EH (cell line): ENCODE measurements at places on chromosomes 7 and 10.

- DNase-seq: peak; percentile 66
These were observed 34.4 kb upstream of the GRID1 start for GRCh38 chr10:86400705-86401587.

GRCh38 chr10:43809211-43809930, 160.7 kb upstream of the ZNF32 start:
- DNase-seq: peak; percentile 96

DNA sequence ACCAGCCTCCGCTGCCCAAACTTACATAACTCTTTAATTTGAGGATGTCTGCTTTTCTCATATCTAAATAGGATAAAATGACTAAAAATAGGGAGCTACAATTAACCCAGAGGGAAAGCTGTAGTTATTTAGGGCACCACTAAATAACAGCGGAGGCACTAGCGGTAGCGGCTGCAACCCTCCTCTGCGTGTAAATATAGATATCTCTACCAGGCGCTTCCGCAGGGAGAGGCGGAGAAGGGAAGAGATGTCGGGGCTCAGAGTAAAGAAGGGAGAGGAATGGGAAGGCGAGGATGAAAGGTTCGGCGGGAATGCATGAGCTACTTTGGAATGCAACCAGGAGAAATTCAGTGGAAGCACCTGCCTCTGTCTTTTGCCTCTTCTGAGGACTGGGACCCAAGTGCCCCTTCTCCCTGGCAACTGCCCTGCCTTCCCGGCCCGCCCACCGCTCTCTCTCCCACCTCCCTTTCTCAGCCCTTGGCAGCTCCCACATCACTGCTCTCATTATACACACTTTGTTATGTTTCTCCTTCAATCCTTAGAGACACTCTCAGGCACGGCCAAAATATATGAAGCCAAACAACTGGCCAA, 698.3 kb downstream of the PARD3 start:
- DNase-seq: no peak

GRCh38 chr7:2325162-2325561, 10.9 kb upstream of the SNX8 start:
- DNase-seq: no peak

DNA sequence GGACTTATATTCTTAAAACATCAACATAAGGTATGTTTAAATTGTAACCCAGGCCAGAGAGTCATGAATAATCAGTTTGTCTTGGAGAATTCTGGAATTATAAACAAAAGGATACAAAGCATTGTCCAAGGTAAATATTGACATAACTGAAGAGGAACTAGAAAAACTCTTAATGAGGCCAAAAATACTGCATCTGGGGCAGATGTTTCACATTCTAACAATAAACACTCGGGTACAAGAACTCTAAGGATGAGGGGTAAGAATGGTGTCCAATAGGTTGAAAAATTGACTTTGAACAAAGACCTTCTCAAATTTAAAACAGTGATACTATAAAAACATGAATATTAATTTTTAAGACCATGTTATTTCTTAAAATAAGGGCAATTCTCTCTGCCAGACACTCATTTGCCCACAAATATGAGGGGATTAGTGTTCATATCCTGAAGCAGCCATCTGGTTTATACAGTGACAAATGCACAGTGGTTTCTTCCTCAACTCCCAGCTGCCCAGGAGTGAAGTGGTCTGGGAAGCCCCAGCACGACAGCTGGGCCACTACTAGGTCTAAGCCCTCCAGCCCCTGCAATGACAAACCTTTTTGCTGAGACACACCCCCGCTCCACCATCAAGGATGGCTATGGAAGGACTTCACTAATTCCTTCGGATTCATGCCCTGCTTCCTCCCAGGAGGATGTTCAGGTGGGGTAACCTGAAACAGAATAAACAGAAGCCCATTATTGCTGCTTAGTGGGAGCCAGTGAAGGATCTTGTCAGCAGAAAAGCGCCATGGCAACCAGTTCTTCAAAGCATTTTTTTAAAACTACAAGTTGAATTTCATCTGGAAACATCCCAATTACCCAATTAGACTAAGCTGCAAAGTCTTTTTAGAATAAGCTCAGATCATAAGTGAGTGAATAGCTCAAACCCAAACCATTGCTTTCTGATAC, 107.5 kb upstream of the ARID5B start:
- peak; percentile 83 for DNase-seq

GRCh38 chr7:28588602-28589001, 176.3 kb downstream of the CREB5 start:
- DNase-seq: no peak

- no peak for DNase-seq
These were observed 44.4 kb upstream of the AGBL3 start for GRCh38 chr7:134941952-134942351.

DNA sequence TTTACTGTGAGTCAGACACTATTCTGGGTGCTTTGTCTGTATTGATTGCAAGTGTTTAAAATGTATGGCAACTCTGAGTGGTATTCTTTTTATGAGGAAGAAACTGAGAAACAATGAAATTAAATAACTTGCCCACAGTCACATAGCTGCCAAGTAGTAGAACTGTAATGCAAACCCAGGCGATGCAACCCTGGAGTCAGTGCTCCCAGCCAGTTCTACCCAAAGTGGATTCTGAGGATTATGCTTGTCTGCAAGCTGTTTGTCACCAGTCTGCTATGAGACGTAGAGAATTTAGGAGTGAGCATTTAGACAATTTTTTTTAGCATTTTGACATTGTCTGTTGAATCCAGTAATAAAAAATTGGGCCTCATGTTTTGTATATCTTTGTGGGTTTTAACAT, 306.0 kb upstream of the LRGUK start:
- no peak for DNase-seq

- DNase-seq: peak; percentile 4
These were observed 179.9 kb downstream of the PTPRN2 start for GRCh38 chr7:158407581-158408317.

- no peak for DNase-seq
These were observed 103.0 kb upstream of the CARD11 start for GRCh38 chr7:3146571-3147226.

- no peak for DNase-seq
These were observed 2.5 kb downstream of the TSPAN15 start for GRCh38 chr10:69453795-69454194.

- no peak for DNase-seq
These were observed 27.4 kb downstream of the THSD7A start for GRCh38 chr7:11804621-11805020.

DNA sequence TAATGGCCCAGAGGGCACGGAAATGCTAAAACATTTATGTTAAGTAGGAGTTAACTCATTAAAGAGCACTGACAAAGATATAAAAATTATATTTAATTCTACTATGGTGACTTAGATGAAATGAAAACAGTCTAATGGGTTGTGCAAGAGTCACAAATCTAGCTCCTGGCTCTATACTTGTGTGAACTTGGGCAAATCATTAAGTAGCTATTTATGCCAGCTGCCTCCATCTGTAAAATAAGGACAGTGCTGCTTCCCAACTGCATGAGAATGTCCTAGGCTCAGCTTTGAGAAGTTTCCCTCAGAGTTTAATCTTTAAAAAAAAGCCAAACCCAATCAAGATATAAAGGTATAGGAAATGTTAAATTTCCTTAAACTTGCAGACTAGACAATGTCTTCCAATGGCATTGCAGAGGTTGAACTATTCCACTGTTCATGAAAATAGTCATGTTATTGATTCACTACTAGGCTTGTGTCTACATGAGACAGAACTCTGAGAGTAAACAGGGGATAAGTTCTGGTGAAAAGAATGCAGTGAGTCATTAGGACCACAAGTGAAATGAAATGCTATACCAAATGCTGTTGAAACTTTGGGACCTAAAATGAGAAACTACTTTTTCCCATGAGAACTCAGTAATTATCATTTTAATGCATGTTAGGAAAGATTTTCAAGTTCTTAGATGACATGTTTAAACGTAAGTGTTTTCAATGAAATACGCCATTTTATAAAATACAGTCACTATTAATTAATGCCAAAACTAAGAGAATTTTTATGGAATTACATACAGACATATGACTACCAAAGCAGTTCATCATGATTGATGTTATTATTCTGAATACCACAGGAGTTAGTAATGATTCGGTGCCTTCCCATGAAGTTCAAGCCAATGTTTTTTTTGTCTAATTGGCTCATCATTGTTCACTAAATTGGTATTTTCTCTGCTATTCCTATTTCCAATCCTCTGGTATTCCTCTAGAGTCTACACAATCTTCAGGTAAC, 84.2 kb downstream of the CDK6 start:
- DNase-seq: peak; percentile 95

DNA sequence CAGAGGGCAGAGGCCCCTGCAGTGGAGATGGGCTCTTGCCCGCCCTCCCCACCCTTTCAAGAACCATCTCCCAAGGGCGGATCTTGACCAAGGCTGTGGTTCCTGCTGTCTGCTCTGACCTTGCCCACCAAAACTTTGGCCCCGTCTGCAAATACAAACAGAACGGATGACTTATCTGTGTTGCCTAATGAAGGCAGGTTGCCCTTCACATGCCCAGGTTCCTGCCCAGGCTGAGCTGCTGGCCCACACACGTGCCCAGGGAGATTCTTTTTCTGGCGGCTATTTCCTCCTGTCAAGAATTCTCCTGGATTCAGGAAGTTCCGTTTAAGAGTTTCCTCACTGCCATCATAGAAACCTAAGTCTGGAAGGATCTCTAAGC, 78.3 kb downstream of the PROSER2 start:
- no peak for DNase-seq

DNA sequence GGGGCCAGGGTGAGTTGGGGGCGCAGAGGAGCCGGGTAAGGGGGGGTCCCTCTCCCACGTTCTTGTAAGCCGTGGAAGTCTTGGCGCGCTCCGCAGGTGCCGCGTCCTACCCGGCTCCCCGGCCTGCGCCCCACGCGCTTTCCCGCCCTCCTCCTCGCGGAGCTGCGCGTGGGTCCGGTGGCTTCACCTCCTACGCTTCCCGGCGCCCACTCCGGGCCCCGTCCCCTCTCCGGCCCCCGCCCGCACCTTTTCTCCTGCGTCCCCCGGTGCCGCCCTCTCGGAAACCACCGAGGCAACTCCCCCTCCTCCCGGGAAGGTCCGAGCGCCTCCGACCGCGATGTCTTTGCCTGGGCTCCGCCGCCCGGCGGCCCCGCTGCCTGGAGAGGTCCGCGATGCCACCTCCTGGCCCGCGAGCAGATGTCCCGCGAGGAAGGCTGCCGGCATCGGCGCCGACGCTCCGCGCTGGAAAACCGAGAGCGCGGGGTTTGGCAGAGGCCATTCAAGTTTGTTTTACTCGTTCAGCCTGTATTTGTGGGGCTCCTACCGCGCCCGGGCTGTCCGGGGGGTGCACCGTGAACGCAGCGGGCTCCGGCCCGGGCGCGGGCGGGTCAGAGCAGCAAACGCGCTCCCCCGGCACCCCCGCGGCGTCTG, 2.4 kb upstream of the NKX6-2 start:
- DNase-seq: peak; percentile 31

DNA sequence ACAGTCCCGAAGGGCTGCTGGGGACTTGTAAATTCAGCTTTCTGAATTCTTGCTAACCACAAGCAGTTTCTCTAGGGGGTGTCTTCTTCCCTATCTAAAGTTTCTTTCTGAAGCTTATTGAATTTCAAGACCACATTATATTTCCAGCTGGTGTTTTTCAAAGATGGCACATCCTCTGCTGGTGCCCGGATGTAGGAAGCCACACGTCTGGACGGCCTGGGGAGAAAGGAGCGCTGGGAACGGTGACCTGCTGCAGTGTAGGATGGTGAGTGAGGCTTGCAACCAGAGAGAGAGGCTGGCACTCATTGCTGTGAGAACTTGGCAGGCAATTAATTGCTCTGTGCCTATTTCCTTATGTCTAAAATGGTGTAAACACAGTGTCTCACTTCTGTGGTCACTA, 776.4 kb downstream of the TYW1 start:
- DNase-seq: no peak

GRCh38 chr7:20299647-20300312, 30.9 kb upstream of the ITGB8 start:
- DNase-seq: no peak

DNA sequence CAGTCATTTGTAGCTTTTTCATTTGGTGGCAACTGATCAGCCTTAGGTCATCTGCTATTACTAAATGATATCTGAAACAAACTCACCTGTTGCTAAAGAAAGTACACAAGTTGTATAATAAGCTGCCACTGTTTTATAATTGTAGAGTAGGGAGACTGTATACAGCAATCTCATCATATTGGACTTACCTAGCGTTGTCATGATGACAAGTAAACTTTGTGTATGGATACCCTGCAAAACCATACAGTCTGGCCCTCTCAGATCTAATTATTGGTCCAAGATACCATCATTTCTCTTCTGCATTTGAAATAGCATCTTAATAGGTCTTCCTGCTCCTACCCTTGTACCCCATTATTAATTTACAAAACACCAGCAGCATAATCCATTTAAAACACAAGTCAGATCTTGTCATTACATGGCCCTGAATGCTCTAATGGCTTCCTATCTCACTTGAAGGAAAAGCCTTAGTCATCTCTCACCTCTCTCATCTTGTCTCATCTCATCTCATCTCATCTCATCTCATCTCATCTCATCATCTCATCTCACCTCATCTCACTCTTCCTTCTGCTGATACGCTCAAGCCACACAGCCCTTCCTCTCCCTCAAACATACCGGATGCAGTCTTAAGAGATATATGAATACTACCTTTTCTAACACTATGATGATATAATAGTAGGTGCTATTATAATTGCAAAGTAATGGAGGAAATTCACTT, 540.6 kb downstream of the MDFIC start:
- no peak for DNase-seq

GRCh38 chr7:111516612-111517011, 45.7 kb downstream of the IMMP2L start:
- no peak for DNase-seq

DNA sequence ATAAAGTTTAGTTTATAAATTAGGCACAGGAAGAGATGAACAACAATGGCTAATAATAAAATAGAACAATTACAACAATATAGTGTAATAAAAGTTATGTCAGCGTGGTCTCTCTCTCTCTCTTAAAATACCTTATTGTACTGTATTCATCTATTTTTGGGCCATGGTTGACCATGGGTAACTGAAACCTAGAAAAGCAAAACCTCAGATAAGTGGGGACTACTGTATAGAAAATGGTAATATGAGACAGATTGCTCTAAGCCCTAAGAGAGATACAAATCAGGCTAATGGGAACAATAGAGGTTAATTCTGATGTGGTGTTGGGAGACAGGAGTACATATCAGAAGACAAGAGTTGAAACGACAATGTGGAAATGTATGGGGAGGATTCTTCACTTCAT, 86.2 kb downstream of the ZNF365 start:
- DNase-seq: no peak

- DNase-seq: peak; percentile 57
These were observed 176.3 kb upstream of the ZNF32 start for GRCh38 chr10:43824934-43825333.

- DNase-seq: no peak
These were observed 251.0 kb downstream of the NSUN6 start for GRCh38 chr10:18400201-18400905.
